Activated naive CD4-positive, alpha-beta T cell treated with anti-CD3 and anti-CD28 coated beads, Interleukin-2, amount 50 U/mL, for 16 hours (primary cell): ENCODE measurements at places on chromosomes 13 and 19.

DNA sequence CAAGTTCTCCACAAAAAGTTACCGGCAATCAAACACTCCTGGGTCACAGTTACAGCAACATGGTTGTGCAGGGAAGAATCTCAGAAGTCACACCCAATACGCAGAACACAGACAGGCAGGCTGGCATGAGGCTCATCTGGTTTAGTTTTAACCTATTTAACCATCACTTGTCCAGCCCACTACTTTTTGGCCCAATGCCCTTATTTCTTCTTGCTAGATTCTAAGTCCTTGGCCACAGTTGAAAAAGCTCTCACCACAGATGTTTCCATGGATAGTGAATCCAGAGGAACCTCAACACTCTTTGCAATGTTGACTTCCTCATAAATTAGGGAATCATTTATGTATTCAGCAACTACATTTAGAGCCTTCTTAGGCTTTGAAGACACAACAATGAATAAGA is 50.7 kb upstream of the FNDC3A start:
- no peak for DNase-seq

- no peak for DNase-seq
These were observed 23.0 kb upstream of the ATP1A3 start for GRCh38 chr19:42017040-42017439.

- peak; percentile 53 for DNase-seq
These were observed 371.3 kb downstream of the COG6 start for GRCh38 chr13:40026741-40027140.

DNA sequence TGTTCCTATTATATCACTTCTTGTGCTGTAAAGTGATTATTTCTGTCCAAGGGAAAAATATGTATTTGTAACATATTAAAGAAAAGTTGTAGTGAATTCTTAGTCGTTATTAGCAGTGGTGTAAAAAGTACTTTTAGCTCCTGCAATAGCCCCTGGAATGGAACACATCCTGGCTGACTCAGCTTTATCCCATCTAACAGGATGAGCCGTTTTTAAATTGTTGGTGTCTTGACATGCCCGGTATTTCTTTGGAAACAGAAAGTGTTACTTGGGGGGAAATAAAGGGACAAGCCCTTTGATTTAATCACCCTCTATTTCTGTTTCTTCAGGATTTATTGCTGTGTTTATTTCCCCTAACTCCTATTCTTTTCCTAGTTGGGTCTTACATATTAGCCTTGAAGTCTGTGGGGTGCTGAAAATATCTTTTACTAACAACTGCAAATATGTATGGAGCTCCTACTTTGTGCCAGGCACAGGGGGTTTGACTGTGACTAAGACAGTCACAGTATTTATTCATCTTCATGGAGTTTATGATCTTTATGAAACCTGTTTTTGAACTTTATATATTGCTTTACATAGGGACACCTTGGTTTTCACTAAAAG is 17.9 kb downstream of the COG3 start:
- no peak for DNase-seq

- DNase-seq, result no peak
These were observed 3.5 kb downstream of the ANGPTL4 start for GRCh38 chr19:8367327-8368001.

GRCh38 chr19:46609511-46610412 is 8.6 kb downstream of the CALM3 start:
- no peak for DNase-seq

- DNase-seq, result peak; percentile 28
These were observed 25.5 kb upstream of the MCF2L start for GRCh38 chr13:112943309-112944125.

DNA sequence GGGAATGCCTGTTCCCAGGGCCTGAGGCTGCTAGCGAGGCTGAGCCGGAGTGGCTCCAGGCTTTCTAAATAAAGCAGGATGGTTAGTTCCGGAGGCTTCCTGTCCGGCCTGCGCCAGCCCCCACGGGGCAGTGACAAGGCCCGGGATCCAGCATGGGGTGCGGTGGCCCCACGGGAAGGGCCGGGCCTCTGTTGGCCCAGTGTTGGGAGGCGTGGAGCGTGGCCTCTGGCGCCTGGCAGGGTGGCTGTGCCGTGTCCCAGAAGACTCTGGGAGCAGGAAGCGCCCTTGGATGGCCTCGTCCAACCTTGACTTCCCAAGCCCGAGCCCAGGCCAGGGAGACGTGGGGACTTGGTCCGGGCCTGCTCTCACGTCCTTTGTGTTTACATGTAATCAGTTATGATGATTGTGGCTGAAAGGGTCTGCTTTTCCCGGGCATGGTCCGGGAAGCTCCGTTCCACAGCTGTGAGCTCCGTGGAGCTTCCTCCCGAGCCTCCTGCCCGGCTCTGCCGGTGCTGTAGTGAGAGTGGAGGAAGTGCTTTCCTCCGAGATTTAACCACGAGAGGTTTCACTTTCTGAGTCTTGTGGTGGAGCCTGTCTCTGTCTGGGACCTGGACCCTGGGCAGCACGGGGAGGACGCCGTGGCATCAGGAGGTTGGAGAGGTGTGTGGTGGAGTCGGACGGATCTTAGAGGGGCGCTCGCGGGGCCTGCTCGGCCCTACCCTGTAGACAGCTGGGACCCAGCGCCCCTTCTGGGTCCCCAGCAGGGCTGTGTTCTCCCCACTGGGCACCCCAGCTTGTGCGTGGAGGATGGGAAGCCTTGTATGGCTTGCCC is 4.6 kb downstream of the GNA11 start:
- no peak for DNase-seq

DNA sequence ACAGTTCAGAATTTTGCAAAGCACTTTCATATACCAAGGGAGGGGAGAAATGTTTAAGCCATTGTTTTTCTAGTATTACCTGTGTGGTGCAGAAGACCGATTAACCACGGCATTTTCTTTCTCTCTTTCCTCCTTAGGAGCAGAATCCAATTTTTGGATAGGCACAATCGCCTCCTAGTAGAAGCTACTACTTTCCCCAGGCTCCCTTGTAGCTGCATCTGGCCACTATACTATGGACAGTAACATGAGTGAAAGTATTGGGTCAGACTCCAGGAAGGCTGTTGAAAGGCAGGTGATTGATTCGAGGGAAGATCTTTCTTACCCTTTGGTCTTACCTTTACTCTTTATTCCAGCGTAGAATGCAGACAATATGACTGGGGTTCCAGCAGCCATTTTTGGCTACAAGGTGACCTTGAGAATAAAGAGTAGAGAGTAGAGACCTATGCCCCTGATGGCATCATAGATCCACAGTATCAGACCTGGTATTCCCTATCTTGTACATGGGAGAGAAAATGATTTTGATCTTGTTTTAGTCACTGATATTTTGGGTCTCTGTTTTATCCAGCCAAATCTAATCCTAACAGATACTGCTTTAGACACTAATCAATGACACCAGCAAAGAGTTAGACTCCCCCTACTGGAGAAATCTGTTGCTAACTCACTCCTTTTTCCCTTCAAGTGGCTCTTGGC is 77.0 kb downstream of the LRRC63 start:
- DNase-seq, result no peak

DNA sequence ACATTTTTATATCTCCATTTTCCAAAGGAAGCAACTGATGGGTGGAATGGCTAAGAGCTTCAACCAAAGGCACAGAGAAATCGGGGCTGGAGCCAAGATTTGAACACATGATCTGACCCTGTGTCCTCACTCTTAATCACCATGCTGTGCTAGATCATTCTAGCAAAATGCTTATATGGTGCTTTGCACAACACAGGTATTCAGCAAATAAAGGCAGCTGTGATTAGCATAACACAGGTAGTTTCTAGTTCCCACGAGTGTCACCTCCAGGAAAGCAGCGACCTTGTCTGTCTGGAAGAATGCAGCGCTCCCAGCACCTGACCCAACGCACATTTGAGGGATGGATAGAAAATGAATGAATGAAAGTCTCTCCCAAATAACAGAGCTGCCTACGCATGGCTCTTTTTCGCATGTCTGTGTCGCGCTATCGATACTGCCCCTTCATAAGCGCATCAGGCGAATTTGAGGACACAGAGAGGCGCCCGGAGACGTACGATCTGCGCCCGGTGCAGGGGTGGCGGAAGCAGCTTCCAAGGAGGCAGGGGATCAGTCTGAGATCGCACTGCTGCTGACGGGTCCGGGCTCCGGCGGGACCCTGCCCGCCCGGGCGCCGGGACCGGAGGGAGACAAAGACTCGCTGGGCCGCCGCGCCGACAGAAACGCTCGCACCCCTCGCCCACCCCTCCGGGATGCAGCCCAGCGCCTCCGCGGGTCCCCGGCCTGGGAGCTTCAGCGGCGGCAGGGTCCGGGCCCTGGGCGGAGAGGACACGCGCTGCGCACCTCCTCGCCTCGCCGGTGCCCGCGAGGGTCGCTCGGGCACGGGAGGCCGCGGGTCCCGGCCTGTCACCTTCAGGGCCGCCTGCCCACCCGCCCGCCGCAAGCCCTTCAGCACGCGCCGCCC is 609 bp downstream of the EPS15L1 start:
- DNase-seq, result peak; percentile 27

- no peak for DNase-seq
These were observed 28.3 kb downstream of the PEX11G start for GRCh38 chr19:7460562-7460966.

- no peak for DNase-seq
These were observed 24.7 kb downstream of the IL12RB1 start for GRCh38 chr19:18062028-18062427.

- DNase-seq, result no peak
These were observed 140.1 kb downstream of the LHFPL6 start for GRCh38 chr13:39462906-39463305.

GRCh38 chr13:59962343-59962742 is 201.4 kb downstream of the DIAPH3 start:
- DNase-seq, result no peak

GRCh38 chr13:91014696-91015095 is 332.8 kb upstream of the MIR17HG start:
- no peak for DNase-seq

DNA sequence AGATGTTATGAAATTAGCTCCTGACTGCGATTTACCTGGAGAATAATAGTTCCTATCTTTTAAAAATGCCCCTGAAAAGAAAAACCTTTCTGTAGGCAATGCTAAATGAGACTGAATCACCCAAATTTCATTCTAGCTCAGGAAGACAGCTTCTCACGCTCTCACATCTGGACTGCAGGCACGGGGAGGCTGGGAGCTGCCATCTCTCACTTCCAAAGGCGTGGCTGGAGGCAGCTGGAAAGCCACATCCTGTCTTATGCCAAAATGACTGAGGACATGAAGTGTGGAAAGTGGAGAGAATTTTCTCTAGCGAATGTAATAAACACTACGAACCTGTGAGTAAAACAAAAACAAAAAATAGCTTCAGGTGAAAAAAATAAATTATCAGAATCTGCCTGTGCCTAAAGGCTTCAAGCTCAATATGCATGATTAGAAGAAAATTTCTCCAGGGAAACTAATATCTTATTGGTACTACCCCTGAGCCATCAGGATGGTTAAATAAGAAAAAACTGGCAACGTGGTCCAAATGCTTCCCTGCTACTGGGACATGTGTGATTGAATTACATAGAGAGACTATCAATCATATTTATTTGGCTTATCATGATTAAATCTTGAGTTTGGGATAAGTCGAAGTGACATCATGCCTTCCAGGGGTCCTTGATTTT is 58.1 kb upstream of the UBL3 start:
- DNase-seq, result no peak

GRCh38 chr19:32131005-32131404 is 214.4 kb upstream of the ZNF507 start:
- no peak for DNase-seq

GRCh38 chr13:39900106-39900750 is 244.8 kb downstream of the COG6 start:
- no peak for DNase-seq

GRCh38 chr13:20425819-20426219 is 99.8 kb downstream of the CRYL1 start:
- no peak for DNase-seq

DNA sequence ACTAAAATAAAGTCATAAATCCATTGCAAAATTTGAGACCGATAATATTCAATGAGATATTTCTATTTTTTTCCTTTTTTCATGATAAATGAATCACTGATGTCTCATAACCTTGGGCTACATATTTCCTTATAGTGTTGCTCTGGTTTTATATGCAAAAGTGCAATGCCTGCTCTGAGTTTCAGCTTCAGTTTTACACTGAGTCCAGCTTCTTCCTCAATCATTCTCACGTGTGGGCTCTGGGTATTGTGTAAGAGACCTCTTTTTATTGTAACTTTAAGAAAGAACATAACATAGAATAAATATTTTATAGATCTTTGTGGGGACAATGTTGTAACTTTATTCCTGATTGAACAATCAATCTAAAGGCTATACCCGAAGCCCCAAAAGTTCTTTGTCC is 280.2 kb upstream of the EDNRB start:
- no peak for DNase-seq

GRCh38 chr13:26529441-26529840 is 28.0 kb upstream of the WASF3 start:
- peak; percentile 25 for DNase-seq

DNA sequence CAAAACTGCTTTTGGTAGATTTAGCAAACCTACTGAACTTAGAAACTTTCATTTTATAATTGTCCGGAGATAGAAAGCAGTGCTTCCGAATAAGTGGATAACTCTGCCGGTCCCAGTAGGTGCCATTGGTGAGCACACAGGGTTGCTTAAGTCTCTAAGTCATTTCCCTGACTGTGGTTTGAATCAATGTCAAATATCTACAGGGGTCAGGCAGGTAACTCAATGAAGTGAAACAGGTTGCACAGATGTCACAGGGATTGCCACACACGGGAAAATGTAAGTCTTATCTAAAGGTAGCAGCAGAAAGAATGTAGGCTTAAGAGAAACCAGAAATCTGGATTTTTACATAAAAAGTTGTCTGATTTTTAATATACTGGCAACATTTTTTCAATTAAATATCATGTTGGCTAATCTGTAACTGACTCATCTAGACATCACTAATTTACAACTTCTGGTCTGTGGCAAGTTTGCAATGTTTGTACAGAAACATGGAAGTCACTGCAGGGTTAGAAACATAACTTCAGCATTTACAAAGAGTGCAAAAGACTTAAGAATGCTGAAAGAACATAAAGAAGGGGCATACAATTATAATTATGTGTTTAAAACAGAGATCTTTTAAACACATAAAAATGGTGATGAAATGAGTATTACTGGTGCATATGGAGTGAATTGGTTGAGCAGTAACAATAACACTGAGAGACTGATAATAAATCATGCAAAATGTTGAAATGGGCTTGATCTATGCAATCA is 14.3 kb upstream of the LRRC63 start:
- DNase-seq, result no peak

DNA sequence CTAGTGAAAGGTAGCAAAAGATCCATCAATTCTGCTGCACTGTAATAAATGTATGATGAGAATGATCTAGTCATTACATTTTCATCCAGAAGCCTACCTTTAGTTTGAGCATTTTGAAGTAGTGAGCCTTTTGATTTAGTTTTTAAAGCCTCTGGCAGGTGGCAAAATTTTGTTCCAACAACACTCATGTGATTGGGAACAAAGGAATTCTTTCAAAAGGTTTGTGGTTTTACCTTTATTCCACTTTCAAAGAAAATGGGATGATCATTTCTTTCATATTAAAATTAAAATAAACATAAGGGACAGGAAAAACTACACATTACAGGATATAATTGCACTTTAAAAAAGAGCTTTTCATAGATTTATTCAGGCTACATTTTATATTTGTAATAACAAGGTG is 260.2 kb downstream of the DACH1 start:
- DNase-seq, result no peak
